HAP-1 (cell line): ENCODE measurements at places on chromosomes 1 and 21.

GRCh38 chr1:6586404-6586816 is 6.6 kb downstream of the ZBTB48 start:
- no peak for DNase-seq

- DNase-seq = no peak
Observed at GRCh38 chr1:153929981-153930948, 7.5 kb upstream of the GATAD2B start.

DNA sequence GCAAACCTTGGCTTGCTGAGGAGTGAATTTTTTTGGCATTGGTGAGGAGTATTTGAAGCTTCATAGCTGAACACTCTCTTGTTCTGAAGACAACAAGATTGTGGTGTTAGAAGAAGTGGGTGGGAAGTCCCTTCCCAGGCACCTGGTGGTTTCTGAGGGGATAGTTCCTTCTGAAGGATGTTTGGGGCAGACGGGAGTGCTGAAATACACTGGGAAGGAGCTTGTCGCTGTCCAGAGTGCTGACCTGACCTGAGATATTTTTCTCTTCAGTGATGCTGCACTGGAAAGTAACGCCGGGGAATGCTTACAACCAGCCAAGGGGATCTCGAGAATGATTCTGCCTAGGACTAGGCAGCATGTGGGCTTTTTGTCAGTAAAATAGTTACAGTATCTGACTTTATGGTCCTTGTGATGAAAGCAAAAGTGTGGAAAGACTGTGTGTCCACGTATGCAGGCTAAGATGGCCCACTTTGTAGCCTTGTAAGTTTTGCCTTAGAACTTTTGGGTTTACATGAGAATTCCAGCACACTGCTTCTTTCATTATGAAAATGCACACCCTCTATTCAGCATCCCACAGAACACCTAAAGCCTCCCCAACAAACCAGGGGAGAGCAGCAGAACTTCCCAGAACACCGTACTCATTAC is 33.1 kb upstream of the NFASC start:
- peak; percentile 43 for DNase-seq

DNA sequence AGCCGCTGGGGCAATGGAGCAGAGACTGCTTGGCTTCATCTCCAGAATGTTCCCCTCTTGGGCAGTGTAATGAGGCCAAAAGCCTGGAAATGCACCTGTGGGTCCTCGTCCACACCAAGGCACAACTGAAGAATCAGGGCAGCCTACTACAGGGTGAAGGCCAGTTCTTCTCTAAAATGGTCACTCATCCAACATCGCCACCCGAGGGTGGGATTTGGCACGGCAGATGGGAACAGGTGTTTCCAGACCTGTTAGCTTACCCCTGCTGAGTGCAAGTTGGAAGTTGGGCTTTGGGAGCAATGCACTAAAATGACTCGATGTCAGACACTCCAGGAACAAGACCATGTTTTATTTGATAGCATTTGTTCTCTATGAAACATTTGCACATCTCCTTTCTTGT is 543.7 kb downstream of the NPHP4 start:
- no peak for DNase-seq

GRCh38 chr1:247400685-247401084 is 15.3 kb upstream of the NLRP3 start:
- DNase-seq = no peak

DNA sequence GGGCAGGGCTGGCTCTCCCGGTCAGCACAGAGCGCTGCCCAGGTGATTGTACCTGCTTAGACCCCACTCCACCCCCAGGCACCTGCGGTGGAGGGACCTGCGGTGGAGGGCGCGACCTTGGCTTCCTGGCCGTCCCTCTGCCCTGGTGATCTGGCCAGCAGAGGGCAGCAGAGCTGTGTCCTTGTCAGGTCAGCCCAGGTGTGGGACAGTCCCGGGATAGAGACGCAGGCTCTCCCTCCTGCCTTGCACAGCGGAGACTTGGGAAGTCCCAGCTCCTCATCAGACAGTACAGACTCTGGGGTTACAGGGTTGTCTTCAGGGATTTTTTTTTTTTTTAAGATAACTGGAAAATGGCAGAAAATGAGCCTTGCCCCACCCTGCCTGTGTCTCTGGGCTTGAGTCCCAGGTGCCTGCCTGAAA is 10.0 kb downstream of the SLX9 start:
- DNase-seq = peak; percentile 42

DNA sequence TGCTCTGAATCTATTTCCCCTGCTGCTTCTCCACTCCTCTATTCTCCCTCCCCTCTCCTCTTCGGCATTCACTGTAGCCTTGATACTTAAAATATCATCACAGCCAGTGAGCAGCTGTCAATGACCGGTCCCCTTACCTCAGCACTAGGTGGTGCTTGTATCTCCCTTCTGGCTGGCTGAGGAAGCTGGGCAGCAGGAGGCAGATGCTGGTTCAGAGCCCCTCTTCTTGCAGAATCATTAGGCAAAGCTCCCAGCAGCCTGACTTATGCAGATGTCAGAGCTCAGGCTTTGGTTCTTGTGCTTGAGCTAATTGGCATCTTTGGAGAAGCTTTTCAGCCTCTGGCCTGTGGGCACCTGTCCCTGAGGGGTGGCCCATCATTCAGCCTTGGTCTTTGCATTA is 31.9 kb upstream of the KCNA2 start:
- no peak for DNase-seq

GRCh38 chr1:213997038-213997771 is 9.4 kb downstream of the PROX1 start:
- DNase-seq = no peak

GRCh38 chr1:48917901-48918603 is 141.4 kb upstream of the BEND5 start:
- no peak for DNase-seq

DNA sequence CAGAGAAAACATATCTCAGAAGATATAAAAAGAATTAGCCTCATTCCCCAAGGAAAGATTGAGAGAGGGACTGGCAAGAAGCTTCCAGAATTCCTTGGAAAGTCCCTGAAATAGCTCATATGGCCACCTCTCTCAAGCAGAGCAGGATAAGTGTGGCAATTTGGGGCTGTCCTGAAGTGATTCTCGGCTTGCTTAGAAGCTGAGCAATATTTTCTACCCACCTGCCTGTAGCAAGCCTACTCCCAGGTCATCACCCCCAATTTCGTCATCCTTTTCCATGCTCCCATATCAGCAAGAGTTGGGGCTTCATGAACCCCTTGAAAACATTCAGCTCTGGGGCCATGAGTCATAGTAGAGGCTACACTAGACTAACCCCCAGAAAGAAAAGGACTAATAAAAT is 131.5 kb downstream of the PLPP3 start:
- no peak for DNase-seq

GRCh38 chr1:230085178-230085515 is 18.1 kb downstream of the GALNT2 start:
- DNase-seq = no peak

- DNase-seq = no peak
Observed at GRCh38 chr1:157894613-157895165, 53.1 kb upstream of the CD5L start.

DNA sequence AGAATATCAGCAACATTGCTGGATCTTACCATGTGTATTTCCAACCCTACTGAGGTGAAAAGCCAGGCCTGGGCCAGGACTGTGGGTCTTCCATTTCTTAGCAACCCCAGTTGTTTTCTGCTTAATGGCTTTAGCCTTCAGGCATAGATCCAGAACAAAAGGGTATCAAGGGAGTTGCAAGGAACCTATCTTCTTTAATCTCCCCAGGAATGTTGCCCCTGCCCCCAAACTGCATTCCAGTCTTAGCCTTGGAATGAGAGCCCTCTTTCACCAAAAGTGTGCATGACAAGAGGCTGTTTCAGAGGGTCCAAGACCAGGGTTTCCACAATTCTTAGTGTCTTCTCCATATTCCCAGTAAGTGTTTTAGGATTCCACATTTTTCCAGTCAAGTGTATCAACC is 87.9 kb upstream of the SOX13 start:
- peak; percentile 99 for DNase-seq
